ENCODE measurements at places on chromosomes 3 and 15.

DNA sequence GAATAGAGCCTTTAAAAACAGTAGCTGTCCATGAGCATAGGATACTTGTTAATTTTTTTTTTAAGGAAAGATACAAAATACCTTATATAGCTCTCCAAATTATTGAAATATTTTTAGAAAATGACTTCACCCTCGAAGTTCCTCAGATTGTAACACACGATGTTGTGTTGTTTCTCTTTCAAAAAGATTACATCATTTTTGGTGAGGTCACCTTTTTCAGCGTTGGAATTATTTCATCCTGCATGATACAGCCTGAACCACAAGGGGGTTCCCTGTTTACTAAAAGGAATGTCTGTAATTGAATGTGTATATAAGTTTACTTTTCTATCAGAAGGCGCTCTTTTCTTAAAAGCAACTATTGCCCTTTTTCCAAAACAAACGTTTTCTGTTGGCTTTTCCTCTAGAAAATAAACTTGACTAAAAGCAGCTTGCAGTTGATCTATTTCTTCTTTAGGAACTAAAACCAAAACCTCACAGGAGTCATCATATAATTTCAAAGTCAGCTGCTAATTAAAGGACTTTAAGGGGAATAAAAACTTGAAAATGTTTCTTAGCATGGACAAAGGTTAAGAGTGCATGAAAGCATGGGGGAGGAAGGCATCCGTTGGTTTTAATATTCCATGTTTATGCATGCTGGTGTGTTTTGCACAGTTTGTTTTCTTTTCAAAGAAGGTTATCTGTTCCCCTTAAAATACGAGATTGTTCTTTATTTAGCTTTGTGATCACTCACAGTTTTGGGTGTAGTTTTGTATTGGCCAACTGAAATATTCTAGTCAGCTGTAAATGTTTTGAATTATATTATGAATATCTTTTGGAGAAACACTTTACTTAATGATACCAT is 29.4 kb downstream of the LYSMD4 start:
- no peak for DNase-seq

- no peak for DNase-seq
Observed at GRCh38 chr3:32437896-32438295, 46.2 kb downstream of the CMTM7 start.

- DNase-seq = no peak
Observed at GRCh38 chr3:58867621-58868020, 182.2 kb downstream of the CFAP20DC start.

GRCh38 chr15:70035719-70036077 is 62.0 kb downstream of the TLE3 start:
- no peak for DNase-seq

GRCh38 chr3:15438983-15439382 is 11.6 kb downstream of the EAF1 start:
- DNase-seq = no peak

DNA sequence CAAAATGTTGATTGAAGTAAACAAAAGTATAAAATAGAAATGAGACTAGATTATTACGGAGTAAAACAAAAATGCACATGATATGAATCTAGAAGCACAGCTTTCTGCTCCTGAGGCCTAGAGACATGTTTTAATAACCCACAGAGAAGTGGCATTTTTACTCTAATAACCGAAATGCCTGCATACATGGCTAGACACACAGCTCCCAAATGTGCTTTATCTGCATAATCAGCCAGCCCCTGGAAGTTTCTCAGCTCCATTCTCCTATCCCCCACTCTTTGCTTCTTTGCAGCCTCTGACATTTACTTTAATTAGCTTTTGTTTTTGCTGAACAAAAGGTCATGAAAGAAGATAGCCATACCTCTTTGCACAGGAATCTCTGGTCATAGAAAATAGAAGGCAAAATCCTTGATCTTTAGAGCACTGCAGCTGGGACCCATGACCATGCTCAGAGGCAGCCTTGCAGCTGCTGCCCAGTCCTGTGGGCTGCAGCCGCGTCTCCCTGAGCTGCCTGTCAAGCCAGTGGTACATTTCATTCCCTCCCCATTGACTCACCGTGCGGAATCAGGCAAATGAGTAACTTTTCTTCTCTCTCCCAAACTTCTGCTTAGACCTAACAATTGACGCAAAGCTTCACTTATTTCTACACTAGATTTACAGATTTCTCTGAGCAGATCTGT is at the start of gene VEPH1:
TSS of gene VEPH1 (minus strand) at position 501 of the 680 bp plus-strand sequence. CDS start 8,067 bp downstream, outside the sequence.
- peak; percentile 29 for DNase-seq

GRCh38 chr15:29736744-29737020 is 85.6 kb downstream of the TJP1 start:
- no peak for DNase-seq

DNA sequence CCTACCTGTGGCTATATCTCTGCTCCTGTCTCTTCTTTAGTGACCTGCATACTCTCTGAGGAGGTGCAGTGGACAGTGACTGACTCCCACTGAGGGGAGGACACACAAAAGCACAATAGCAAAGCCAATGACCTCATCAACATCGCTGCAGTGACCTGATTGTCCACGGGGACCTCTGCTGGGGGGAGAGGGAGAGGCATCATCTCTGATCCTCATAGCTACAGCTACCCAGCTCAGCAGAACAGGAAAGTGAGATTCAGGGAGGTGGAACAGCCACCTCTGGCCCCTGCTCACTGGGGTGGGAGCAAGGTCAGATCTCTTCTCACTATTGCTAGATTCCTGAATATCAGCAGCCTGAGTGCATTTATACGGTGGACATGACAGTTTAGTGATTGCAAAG is 179.2 kb downstream of the ATP10A start:
- no peak for DNase-seq

GRCh38 chr15:47405365-47406162 is 311.7 kb upstream of the SEMA6D start:
- no peak for DNase-seq

- no peak for DNase-seq
Observed at GRCh38 chr3:16888785-16889607, 4.2 kb downstream of the PLCL2 start.

DNA sequence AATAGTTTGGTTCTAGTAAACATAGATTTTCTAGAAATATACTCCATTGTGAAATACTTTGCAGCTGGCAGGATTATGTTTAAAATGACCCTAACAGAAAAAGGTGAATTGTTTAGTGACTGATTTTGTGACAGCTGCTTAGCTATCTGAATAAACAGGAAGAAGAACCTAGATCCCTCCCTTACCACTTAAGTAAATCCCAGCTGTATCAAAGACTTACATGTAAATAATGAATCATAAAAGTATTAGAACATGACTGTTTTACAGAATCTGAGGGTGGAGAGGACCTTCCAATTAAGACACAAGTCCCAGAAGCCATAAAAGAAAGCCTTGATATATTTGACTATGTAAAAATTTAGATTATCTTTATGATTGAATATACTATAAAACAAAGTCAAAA is 15.9 kb downstream of the SLC49A4 start:
- DNase-seq = no peak

DNA sequence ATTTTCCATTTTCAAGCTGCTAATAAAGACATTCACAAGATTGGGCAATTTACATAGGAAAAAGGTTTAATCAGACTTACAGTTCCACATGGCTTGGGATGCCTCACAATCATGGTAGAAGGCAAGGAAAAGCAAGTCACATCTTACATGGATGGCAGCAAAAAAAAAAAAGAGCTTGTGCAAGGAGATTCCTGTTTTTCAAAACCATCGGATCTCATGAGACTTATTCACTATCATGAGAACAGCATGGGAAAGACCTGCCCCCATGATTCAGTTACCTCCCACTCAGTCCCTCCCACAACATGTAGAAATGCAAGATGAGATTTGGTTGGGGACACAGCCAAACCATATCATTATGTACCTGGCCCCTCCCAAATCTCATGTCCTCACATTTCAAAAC is 202.0 kb downstream of the FNDC3B start:
- DNase-seq = no peak

- DNase-seq = no peak
Observed at GRCh38 chr15:101244036-101244781, 7.6 kb downstream of the CHSY1 start.

- no peak for DNase-seq
Observed at GRCh38 chr3:169289273-169289672, 374.2 kb downstream of the MECOM start.

GRCh38 chr15:68967948-68968347 is 37.6 kb downstream of the SPESP1 start:
- no peak for DNase-seq

GRCh38 chr3:66110840-66111239 is 72.1 kb upstream of the MAGI1 start:
- DNase-seq = no peak

DNA sequence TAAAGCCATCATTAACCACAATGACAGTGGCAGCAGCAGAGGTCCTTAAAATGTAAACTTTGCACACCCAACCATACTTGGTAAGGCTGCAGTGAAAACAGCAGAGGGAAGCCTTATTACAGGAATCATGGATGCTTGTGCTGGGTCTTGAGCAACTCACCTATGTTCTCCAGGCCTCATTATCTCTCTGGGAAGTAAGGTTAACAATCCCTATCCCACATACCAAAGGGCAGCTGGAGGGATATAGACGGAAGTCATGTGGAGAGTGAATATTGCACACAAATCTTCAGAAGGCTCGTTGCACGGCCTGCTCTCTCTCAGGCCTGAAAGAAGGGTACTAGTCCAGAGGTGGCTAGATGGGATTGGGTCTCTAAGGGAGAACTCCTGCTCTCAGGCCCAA is 25.8 kb upstream of the CELF6 start:
- DNase-seq = no peak

- DNase-seq = no peak
Observed at GRCh38 chr3:122233101-122233952, 49.9 kb downstream of the CASR start.

DNA sequence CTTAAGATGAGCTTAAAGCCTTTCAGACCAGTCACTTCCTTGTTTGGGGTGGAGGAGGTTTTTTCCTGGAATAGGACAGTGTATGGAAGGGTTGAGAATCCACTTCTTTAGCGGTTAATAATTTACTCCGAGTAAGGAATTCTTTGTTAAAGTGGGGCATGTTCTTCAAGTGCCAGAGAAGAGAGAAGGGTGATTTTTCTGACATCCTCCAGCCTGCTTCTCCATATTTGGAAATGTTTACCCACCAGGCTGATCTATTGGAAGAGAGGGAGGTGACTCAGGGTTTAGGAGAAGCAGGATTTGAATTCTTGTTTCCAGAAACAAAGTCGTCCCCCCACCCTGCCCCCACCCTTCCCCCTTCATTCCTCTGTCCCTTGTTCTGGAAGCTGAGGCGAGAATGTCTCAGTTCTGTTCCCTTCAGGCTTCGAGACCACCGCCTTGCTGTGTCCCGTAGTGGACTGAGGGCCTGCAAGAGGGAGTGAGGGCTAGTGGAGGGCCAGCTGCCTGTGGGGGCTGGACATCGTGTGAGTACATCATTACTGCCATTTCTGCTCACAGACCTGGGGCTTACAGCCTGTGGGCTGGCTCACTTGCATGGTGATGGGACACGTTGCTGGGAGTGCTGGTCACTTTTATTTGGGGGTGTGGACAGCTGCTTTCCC is 58.5 kb downstream of the LPP start:
- DNase-seq = no peak

- DNase-seq = no peak
Observed at GRCh38 chr3:18369551-18370185, 55.5 kb downstream of the SATB1 start.

DNA sequence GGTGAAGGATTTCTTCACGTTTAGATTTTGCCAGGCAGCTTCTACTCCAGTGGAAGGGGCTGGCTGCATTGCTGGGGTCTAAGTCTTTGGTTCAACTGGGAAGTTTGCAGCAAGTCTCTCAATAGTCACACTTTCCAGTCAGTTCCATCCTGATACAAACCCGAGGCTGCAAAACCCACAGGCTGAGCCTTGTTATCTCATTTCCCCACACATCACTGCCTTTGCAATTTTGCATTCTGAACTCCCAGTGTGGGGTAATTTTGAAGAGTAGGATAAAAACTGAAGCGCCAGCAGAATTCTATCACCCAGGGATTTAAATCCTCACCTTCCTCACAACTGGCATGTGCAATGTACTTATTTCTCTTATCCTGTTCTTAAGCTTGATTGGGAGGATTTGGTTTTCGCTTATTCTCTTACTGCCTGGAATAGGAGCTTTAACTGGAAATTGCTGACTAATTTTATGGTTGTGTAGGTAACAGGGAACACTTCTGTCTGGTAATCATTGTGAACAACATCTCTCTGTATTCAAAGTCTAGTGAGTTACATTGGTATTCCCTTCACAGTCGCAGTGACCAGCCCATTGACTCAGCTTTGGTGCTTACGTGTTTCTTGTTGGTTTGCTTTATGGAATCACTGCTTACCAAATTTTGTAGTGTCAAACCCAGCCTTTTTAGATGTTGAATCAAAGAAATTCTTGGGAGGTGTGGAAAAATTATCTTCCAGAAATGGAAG is 142.0 kb upstream of the TOPAZ1 start:
- no peak for DNase-seq

DNA sequence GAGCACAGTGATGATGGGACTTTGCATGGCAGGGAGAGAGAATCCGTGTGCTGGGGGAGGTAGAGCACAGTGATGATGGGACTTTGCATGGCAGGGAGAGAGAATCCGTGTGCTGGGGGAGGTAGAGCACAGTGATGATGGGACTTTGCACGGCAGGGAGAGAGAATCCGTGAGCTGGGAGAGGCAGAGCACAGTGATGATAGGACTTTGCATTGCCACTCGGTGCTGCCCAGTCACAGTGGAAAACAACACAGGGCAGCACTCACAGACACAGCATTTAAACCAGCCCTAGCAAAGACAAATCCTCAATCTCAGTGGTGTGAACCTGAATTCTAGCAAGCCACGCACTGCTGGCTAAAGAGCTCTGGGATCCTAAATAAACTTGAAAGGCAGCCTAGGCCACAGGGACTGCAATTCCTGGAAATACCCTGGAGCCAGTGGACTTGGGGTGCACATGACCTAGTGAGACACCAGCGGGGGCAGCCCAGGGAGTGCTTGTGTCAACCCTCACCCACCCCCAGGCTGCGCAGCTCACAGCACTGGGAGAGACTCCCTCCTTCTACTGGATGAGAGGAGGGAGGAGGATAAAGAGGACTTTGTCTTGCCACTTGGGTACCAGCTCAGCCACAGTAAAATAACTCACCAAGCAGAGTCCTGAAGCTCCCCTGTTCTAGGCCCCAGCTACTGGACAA is 23.4 kb upstream of the TNK2 start:
- no peak for DNase-seq

GRCh38 chr15:63134245-63134985 is 12.8 kb downstream of the LACTB start:
- DNase-seq = no peak

DNA sequence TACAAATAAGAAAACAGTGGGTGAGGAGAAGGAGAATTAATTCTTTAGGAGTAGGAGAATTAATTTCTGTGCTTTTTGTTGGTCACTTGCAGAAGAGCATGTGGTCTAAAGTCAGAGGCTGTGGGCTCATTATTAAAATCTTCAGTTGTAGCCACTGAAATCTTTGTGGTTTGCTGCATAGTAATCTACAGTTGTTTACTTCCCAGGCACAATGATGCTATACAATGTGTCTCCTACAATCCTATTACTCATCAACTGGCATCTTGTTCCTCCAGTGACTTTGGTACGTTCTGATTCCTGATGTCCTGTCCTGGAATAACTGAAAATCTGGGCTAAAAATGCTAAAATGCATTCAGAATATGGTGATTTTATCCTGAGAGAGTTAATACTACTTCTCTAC is 21.0 kb downstream of the IFT122 start:
- no peak for DNase-seq

GRCh38 chr3:37765591-37766488 is 95.8 kb upstream of the CTDSPL start:
- no peak for DNase-seq

Data from left colon (tissue), 2 donors.